ENCODE measurements at places on chromosomes 12 and 14.

DNA sequence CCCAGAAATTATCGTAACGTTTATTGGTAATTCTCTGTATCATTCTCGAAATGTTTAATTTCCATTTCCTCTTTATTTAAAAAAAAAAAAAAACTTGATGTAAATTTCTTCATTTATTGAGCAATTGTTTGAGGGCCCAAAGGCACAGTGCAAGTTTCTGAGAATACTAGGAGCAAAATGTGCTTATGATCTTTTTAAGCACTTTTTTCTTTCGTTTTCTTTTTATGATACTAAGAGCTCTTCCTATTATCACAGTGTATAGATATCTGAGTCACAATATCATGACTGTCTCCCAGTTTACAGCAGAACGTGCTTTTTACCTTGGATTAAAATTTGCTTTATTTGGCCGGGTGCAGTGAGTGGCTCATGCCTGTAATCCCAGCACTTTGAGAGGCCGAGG is 5.6 kb downstream of the ATP2A2 start:
- DNase-seq = no peak

DNA sequence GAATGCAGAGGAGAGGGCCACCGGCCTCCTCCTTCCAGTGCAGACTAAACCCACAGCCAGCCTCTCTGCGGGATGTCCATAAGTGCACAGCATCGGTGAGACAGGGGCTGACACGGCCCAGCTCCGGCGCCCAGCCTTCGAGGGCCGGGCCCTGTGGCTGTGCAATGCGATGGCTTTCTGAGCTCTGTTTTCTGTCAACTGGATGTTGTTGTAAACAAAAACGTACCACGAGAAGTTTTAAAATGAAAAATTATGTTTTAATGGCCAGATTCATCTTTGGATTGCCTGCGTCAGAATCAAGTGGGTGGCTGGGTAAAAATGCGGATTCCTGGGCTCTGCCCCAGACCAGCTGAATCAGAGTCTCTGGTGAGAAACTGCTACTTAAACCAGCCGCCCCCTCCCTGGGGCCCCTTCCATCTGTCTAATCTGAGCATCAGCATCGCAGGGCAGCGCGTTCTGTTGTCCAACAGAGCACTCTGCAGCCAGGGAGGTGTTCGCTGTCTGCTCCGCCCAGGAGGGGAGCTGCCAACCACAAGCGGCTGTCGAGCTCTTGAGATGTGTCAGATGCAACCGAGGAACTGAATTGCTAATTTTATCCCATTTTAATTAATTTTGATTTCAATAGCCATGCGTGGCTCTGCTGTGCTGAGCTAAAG is 133.4 kb downstream of the RFLNA start:
- no peak for DNase-seq

DNA sequence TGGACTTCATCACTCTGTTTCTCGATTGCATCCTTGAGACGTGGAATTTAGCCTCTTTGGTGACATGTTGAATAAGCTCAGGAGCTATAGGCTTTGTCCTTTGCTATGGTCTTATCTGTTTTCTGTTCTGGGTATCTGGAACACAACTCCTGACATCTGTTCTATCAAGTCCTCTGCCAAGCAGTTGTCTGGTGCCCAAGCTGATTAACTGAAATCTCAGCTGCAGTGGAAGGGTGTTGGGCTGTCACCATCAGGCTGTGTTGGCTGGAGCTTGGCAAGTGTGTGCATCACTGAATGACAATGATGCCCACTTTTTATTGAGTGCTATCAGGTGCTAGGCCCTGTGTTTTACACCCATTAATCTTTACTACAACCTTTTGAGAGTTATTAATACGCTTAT is 77.8 kb downstream of the SMOC1 start:
- no peak for DNase-seq

GRCh38 chr12:127120851-127121250 is 1146.1 kb upstream of the TMEM132C start:
- no peak for DNase-seq

DNA sequence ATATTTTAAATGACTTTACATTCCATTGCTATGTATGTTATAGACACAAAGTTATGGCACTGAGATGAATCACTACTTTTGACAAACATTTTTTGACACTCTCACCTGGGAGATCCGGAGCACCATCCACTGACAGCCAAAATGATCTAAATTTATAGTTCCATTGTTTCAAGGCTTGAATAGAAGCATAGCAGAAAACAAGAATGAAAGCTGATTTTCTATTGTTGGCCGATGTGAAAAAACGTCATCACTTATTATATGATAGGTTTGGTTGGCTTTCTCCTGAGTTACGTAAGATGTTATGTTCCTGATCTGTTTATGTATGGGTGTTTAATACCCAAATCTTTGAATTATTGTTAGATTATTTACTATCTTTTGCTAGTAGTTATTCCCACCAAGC is 306.2 kb downstream of the PAWR start:
- DNase-seq = no peak

DNA sequence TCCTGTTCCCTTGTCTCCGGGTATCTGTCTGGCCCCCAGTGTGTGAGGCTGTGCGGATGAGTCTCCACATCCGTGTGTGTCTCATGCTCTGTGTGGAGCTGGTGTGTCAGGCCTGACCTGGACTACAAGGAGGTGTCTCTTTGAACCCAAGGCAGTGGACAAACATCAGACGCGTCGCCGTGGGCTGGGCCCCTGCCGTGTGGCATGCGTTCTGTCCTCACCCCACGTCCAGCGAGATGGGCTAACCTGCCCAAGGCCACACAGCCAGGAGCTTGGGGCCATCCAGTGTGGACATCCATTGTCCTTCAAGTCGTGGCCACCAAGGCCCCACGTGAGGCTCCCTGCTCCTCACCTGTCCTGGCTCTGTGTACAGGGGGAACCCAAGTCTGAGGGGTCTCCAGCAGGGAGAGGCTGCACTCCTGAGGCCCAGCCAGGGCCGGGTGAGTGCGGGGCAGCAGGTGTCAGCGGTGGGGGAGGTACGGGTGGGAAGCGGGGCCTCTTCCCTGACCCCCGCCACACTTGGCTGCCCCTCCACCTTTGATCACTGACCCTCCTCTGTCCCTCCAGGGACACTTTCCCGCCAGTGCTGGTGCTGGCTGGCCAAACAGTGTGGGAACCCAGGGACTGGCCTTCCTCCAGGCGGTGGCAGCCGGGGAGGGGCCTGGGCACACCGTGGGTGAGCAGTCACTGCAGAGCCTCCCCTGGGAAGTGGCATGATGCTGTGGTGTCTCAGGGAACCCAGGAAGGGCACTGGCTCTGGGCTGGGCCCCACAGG is 48.5 kb downstream of the CYP46A1 start:
- DNase-seq = no peak

DNA sequence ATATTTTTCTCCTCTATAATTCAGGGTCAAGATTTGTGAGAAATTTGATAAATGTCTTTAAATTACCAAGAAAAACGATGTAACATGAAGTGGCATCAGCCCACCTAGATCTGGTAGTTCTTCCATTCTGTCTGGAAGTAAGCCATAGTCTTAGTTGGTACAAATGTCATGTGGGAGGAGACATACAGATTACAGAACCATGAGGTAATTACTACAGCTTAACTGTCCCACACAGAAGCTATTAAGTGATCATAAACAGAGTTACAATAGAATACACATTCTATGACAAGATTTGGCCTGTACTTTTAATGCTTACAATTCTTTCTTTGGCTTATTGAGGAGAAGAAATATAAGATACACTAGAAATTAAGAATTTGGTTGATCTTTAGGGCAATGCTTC is 13.7 kb upstream of the SIX1 start:
- DNase-seq = no peak

DNA sequence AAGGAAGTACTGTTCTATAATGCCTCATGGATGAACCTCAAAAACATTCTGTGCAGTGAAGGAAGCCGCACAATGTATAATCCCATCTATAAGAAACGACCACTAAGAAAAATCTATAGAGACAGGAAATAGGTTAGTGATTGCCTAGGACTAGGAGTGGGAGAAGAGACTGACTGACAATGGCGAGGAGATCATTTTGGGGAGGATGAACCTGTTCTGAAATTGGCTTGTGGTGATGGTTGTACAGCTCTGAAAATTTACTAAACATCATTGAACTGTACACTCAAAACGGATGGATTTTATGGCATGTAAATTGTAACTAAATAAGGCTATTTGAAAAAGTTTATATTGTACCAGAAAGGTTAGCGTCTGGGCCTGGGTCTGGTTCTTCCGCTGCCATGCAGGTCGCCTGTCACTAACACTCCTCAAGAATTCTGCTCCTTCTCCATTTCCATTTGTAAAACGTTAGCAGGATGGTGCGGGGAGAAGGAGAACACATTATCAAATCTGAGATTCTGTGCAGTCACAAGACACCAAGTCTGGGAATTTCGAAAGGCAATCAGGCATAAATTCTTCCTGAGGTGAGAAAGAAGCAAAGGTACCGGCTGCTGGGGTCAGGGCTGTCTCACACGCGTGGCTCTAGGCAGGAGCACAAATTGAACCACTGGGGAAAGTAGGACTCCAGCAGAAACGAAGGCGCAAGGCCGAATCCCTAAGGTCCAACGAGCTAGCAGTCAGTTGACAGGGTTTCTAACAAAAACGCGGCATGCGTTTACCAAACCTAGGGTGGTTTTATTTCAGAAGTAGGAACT is 845 bp upstream of the COCH start:
- DNase-seq = no peak

DNA sequence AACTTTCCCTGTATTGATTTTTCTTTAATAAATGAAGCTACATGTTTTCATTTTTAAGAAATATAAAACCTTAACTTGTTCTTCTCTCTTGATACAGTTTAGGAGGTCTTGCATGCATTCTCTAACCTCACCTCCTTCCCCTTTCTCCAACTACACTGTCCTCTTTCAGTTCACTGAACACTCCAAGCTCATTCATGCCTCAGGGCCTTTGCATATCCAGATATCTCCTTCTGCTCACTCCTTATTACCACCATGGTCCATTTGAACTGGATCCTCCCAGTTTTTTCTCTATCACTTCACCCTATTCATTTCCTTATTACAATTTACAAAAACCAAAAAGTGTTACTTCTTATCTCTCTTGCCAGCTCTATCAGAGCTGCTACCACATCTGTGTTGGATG is 242.9 kb upstream of the PLEKHG7 start:
- no peak for DNase-seq

DNA sequence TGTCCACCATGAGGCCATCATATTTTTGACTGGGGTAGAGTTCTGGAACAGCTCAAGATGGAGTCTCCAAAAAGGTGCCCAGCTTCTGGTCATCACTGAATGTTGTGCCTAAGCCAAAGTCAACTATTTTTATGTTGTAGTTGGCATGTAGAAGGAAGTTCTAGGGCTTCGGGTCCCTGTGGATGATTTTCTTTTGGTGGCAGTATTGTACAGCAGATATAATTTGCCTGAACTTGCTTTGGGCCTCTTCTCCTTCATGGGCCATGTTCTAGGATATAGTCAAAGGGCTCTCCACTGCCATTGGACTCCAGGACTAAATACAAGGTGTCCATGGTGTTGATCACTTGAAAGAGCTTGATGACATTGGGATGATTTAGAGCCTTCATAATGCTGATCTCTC is 143.6 kb downstream of the SLC38A4 start:
- no peak for DNase-seq

DNA sequence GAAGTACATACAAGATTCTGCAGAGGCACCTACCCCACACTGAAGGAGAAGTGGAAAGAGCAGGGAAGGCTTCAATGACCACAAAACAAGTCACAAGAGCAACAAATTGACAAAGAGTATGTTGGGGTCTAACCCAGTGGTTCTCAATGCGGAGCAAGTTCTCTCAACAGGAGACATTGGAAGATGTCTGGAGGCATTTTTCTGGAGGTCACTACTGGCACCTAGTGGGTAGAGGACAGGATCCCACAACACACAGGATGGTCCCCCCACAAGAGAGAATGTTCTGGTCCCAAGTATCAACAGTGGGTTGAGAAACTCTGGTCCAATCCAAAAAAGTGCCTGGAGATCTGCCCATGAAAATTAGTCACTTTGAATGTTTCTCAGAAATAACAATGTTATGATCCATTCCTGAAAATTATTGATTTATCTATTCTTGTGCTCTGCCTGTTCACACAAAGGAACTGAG is 3.4 kb downstream of the SSH1 start:
- DNase-seq = no peak

All from right kidney (tissue), 9 donors.